ENCODE measurements at places on chromosomes 12 and 14.

GRCh38 chr14:105531088-105531893 is 4.9 kb downstream of the TMEM121 start:
- DNase-seq = no peak

GRCh38 chr12:112705037-112705632 is 86.4 kb upstream of the RPH3A start:
- no peak for DNase-seq

DNA sequence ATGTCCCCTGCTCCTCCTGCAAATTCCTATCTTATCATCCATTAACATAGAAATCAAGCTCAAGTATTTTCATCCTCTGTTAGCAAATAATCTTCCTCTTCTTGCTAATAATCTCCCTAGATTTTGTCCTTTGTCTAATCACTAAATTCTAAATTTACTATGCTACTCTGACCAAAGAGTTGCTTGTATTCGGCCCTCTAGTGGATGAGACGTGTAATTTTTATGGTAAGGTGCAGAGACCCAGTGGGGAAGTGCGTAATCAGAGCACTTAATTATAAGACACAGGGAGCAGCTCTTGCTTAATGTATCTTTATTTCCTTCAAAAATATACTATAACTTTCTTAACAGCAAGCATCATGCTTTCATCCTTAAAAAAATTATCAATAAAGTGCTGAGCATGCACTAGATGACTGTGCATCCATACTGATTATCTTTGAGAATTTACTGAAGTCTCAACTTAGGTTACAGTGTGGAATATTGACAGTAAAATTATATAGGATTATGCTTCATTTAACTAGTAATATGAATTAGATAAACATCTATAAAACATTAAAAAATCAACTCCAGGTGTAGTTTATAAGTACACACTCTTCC is 212.6 kb downstream of the SLC16A7 start:
- no peak for DNase-seq

DNA sequence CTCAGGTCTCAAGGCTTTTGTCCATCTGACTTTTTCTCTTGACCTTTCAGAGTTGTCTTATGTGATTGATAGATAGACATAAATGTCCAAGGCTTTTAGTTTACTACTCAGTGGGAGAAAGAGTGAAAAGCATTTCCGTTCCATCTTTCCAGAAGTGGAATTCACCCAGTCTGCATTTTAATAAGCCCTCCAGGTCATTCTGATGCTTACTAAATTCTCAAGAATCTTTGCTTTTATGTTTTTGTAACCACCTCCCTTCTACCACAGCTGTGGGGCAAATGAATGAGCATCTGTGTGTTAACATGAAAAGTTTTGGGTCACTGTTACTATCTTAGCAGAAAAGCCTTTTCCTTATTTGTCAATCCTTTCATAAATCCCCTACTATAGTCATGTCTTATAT is 251.4 kb downstream of the LRIG3 start:
- DNase-seq = no peak

- no peak for DNase-seq
Observed at GRCh38 chr12:66900616-66901015, 221.7 kb upstream of the GRIP1 start.

GRCh38 chr12:31887109-31887811 is 72.0 kb upstream of the RESF1 start:
- no peak for DNase-seq

DNA sequence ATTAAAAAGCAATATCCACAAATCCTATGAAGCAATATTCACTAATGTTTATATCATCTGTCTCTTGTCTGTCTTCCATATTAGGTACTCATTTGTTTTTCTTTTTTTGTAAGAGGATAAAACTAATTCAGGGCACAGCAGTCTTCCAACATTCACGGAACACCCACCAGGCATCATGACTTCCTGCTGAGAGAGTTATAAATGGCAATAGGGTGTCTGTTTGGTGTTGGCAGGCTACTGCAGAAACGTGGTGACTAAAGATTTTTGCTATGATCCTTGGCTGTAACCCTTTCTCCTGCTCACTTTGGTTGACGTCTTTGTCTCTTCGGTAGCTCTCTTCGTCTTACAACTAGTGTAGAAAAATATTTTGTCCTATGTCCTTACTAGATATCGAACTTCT is 860.6 kb upstream of the MGAT4C start:
- no peak for DNase-seq

GRCh38 chr12:25151476-25151875 is 43.5 kb downstream of the DNAI7 start:
- no peak for DNase-seq

DNA sequence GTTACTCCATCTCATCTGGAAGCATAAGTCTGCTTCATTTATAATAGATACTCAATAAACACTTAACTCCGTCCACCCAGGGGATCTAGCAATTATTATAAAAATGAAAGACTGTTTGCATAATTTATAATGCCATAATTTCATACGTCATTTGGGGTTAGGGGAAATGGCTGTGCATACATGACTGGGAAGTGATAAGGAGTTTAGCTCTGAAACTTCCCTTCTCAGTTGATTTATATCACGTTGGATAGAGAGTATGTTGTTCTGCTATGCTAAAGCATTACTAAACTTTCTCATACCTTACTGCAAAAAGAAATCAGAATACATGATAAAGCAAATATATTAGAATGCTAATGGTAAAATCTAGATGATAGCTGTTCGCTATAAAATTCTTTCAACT is 90.4 kb upstream of the DYNC1H1 start:
- DNase-seq = no peak

GRCh38 chr14:102126807-102127455 is 12.8 kb upstream of the WDR20 start:
- no peak for DNase-seq

DNA sequence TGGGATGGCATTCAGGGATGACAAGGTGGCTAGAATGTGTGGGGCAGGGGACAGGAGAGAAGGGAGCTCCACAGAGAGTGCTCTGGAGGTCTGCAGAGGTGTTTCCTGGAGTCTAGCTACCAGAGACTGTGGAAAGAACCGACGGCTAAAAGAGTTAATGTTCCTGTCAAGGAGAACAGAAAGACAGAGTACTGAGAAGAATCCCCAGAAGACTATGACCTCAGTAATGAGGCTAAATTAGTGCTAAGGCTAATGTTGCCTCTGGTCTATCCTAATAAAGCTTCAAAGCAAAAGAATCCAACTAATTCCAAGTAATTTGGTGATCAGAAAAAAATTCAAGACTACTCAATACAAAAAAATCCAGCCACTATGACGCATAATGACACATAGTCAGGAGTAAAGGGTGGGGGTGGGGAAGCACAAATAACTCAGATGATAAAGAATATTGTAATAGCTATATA is 44.7 kb downstream of the FERMT2 start:
- DNase-seq = no peak

DNA sequence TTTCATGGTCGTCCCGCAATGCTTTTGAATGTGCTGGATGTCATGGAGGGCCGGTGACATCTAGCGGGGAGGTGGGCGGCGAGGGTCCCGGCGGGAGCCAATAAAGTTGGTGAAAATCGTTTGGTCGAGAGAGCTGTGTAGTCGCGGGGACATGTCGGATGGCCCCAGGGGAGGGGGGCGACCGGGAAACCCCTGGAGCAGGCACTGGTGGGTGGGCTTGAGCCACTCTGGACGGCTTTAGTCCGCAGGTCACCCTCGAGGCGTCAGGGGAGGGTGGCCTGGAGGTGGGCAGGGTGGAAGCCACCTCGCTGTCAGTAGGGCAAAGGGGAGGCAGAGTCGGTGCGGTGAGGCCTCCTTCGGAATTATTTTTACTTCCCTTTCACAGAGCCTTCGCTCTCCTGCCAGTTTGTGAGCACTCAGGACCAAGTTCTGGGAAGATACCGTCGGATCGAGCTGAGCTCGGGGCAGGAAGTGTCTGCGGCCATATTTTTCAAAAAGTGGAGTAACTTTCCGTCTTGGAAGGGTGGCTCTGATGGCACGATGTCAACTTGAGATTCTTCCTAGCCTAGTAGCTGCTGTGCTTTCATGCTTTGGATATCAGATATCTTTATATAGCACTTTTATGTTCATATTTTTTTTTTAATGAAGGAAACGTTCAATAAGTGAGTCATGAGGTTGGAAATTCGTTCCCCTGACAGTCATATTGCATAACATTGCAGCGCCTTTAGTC is 28.2 kb downstream of the WBP11 start:
- DNase-seq = no peak

DNA sequence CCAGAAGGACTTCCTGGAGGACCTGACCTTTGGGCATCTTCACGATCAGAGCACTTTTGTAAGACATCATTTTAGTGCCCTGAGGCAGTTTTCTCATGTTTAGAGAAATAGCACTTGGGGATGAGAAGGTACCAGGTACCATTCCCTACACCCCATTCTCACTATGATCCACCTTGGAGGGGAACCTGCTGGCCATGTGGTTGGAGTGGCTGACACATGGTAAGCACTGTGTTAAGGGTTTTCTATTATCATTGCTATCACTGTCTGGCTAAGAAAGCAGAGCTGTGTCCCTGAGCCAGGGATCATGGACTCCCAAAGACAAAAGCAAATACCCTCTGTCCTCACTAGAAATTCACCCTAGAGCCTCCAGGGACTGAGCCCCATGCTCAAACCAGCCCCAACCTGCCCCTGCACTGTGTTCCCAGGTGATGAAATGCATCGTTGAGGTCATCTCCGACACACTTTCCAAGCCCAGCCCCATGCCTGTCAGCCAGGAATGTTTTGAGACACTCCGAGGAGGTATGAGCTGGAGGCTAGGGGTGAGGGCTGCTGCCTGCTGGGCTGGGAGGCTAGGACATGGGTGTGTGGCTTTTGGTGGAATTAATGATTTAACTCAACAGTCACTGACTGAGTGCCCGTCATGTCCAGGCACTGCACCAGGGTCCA is 3.4 kb downstream of the CHGA start:
- no peak for DNase-seq

DNA sequence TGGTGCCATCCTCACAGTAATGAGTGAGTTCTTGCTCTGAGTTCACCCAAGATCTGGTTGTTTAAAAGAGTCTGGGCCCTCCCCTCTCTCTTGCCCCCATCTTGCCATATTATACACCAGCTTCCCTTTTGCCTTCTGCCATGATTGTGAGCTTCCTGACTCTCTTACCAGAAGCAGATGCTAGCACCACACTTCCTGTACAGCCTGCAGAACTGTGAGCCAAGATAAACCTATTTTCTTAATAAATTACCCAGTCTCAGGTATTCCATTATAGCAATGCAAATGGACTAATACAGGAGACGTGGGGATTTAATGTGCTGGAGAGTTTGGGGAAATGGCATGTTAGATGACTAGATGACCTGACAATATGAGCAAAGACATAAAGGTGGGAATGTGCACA is 12.8 kb downstream of the SLC4A8 start:
- no peak for DNase-seq

- DNase-seq = no peak
Observed at GRCh38 chr14:99737956-99738667, 54.0 kb downstream of the CYP46A1 start.

- no peak for DNase-seq
Observed at GRCh38 chr14:32068708-32069107, 8.4 kb upstream of the ARHGAP5 start.

DNA sequence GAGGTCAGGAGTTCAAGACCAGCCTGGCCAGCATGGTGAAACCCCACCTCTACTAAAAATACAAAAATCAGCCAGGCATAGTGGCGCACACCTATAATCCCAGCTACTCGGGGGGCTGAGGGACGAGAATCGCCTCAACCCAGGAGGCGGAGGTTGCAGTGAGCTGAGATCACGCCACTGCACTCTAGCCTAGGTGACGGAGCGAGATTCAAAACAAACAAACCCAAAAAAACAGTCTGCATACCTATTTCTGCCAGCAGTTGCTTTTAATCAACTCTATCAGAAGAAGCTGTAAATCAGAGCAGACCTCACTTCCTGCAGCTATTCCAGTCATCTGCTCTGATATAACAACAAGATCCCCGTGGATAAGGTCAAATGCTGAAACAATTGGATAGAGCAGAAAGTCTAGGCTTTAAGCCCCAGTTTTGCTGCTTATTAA is 50.5 kb downstream of the LIMA1 start:
- DNase-seq = no peak

DNA sequence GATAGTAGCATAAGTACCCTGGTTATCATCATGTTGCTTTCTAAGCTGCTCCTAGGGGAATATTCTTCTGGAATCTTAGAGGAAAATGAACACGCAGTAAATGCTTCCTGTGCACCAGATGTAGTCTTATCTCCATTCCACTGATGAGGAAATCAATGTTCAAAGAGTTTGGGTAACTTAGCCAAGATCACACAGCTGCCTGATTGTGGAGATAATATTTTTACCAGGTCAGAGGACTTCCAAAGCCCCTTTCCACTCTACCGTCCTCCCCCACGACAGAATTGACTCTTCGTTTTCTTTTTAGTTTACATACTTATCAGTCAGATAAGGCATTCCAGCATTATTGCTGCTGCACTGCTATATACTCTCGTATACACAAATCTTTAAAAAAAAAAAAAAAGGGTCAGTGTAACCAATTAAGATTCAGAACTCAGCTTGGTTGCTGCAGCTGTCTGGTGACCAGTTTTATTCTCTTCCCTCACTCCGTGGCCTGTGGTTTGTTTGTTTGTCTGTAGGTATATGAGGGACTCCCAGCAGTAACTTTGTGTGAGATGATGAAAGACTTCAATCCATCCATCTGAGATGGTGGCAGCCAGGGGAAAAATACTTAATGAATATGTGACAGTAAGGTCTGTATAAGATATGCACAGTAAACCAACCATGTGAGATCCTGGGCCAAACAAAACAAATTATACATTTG is 110.5 kb downstream of the TGFB3 start:
- DNase-seq = no peak

- DNase-seq = no peak
Observed at GRCh38 chr14:79515158-79515557, 696.1 kb downstream of the DIO2 start.

- DNase-seq = no peak
Observed at GRCh38 chr12:50275556-50275955, 7.8 kb downstream of the LIMA1 start.

DNA sequence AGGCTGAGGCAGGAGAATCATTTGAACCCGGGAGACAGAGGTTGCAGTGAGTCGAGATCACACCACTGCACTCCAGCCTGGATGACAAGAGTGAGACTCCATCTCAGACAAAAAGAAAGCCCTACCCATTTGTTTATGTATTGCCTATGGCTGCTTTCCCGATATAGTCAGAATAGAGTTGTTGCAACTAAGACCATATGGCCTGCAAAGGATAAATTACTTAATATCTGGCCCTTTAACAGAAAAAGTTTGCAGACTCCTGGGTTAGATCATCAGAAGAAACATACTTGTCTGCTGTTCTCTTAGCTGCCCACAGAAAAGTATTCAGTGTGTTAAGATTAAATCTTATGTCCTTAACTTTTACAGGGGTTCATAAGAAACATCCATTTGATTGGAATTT is 122.4 kb upstream of the VASH1 start:
- no peak for DNase-seq

- no peak for DNase-seq
Observed at GRCh38 chr12:48739618-48740269, 23.2 kb upstream of the CCNT1 start.

DNA sequence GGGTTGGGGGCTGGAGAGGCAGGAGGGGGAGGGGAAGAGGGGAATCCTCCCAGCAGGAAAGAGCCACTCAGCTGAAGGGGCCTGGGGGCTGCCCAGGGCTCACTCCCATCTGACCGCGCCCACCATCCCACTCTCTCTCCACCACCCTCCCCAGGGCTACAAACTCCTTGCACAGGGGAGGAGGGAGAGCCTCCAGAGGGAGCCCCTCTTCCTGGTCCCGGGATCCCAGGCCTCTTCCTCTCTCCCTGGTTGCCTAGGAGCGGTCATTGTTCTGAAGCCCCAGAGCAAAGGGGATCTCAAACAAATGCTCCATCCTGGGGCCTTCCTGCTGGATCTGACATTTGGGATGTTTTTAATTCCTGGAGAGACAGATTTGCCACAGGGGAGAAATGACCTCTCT is 39.8 kb upstream of the DLK1 start:
- no peak for DNase-seq

- DNase-seq = no peak
Observed at GRCh38 chr12:106759526-106760183, 14.8 kb upstream of the RIC8B start.

Measured in activated CD8-positive, alpha-beta memory T cell treated with anti-CD3 and anti-CD28 coated beads for 4 hours (primary cell).